ENCODE measurements at places on chromosomes 11 and 22.

- DNase-seq = no peak
These were observed 74.6 kb upstream of the SUSD2 start for GRCh38 chr22:24106385-24107381.

GRCh38 chr11:14860511-14860910 lies 31.5 kb downstream of the CYP2R1 start:
- no peak for DNase-seq

- DNase-seq = no peak
These were observed 279.0 kb downstream of the DDX10 start for GRCh38 chr11:108943853-108944252.

DNA sequence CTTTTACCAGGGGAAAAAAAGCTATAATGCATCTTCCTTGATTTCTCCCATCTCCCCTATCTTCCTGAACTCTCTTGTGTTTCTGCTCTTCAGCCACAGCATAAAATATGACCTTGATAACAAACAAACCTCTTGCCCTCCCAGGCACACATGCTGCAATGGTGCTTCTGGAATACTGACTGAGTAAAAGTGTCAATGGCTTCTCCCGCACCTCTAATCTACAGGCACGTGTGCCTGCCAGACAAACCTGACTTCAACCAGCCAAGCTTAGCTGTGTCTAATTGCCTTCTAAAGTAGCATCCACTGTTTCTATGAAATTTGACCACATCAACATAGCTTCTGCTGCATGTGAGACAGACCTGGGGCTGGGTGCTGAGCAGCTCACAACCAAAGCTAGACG lies 12.7 kb downstream of the OPCML start:
- no peak for DNase-seq

DNA sequence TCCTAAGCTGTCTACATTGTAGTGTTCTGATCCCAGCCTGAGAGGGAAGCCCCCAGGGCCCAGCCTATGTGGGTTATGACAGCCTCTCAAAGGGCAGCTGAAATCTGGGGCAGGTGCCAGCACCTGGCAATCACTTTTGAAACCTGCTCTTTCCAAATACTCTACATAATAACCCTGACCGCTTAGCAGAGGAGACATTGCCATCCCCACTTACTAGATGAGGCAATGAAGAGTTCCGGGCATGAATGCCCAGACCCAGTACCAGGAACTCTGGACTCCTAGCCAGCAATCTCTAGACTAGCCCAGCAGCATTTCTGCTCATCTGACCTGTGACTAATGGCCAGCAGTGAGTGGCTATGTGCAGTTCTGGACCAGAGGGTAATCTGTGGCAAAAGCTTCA lies 412.4 kb upstream of the CADM1 start:
- DNase-seq = no peak

GRCh38 chr22:41237707-41238569 lies 2.8 kb downstream of the CHADL start:
- peak; percentile 56 for DNase-seq

DNA sequence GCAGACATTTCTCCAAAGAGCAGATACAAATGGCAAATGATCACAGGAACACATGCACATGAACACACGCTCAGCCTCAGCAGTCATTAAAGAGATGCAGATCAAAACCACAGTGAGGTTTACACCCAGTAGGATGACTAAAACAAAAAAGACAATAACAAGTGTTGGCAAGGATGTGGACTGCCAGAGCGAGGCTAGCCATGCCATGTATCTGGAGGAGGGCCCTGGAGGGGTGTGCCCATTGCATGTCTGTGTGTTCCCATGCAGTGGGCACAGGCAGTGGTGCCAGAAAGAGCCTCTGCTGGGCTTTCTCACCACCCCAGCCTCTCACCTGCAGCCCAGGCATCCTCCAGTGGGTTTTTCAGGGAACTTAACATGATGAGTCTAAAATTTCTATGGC lies 54.2 kb upstream of the KCNQ1OT1 start:
- DNase-seq = no peak

DNA sequence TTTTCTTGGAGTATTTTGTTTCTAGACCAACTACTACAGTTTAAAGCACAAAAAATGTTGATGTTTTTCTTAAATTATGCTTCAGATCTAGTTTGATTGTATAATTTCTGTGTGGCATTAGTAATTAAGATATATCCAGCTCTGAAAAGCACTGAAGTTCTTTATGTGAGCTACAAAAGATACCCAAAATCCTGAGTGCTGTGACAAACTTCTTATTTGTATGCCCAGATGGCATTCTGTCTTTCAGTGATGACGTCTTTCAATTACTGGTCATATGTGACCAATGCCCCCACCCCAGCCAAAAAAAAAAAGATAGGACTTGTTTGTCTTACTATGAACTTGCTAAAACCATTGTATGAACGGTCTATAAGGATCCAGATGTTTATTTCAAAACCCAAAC lies 51.3 kb downstream of the BIRC2 start:
- no peak for DNase-seq

GRCh38 chr11:127037001-127037400 lies 36.4 kb upstream of the KIRREL3 start:
- no peak for DNase-seq

All from stimulated activated CD8-positive, alpha-beta memory T cell treated with anti-CD3 and anti-CD28 coated beads, Interleukin-4, amount 100 ng/mL, for 1 hour (primary cell).